ENCODE measurements at places on chromosomes 3 and 15.

DNA sequence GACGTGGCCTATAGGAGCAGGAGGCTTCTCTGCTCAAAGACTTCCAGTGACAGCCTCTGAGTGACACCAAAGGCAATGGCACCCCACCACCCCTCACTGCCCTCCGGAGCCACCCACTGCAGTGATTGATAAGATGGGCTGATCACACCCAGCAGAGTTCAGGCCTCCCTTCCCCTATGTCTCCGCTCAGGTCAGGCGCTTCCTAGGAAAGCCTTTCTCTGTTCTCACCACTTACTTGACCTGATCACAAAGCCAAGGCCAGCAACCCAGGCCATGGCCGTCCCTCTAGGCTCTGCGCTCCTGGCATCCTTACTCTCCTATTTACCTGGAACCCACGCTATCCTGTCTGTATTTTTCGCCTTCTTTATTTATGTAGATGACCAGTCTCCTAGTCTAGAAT is 282.3 kb downstream of the OCA2 start:
- no peak for DNase-seq

DNA sequence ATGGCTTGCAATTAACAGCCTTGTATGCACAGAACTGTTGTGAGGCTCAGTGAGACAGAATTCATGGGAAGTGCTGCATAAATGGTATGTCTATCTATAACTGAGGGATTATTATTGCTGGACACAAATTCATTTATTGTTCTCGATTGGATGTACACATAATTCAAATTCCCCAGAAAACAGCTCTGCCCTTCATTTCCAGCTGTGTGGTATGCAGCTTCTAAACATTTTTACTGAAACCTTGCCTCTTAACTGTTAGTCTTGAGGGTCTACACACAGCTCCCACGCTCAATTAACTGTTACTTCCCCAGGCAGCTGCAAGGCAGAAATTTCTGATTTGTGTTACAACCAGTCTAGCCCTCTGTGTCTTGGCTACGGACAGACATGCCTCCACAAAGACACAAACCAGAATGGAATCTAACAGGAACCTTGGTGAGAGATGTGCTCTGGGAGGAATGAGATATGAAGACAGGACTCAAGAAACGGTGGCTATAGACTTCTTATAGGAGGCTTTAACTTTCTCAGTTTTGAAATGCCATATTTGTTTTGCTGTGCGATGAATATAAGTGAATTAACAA is 139.7 kb upstream of the TBL1XR1 start:
- no peak for DNase-seq

DNA sequence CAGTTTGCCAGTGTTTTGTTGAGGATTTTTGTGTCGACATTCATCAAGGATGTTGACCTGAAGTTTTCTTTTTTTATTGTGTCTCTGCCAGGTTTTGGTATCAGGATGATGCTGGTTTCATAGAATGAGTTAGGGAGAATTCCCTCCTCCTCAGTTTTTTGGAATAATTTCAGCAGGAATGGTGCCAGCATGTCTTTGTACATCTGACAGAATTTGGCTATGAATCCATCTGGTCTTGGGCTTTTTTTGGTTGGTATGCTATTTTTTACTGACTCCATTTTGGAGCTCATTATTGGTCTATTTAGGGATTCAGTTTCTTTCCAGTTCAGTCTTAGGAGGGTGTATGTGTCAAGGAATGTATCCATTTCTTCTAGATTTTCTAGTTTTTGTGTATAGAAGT is 320.0 kb upstream of the PPP2R3A start:
- DNase-seq, result no peak

DNA sequence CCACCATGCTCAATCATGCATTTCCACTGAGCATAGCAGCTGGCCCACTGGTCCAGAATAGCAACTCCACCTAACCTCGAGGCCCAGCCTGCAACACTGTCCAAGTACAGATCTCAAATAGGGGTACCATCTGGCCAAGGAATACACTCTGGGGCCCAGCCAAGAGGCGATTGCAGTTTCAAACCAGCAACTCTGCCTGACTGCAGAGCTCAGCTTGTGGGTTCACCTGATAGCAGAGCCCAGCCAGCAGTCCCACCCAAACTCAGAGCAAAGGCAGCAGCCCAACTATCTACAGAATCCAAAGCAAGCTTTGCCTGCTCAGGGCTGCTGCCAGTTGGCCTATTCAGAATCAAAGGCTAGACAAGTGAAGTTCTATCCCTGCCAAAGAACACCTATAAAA is 30.5 kb downstream of the POLQ start:
- DNase-seq, result no peak

Data from NCI-H1417 treated with DMSO at 0.1 percent for 48 hours (cell line).